Midbrain (tissue), 1 donor: ENCODE measurements at places on chromosomes 16 and 17.
A peak's percentile ranks its signal among the peaks of the same experiment; 100 is the strongest.

GRCh38 chr17:64124609-64125008, 5.3 kb downstream of the ERN1 start:
- no peak for DNase-seq

- DNase-seq: peak; percentile 84
Measured at GRCh38 chr17:48671697-48672171, 45.6 kb upstream of the HOXB9 start.

- DNase-seq: peak; percentile 32
Measured at GRCh38 chr16:81831722-81832126, 52.6 kb downstream of the PLCG2 start.

DNA sequence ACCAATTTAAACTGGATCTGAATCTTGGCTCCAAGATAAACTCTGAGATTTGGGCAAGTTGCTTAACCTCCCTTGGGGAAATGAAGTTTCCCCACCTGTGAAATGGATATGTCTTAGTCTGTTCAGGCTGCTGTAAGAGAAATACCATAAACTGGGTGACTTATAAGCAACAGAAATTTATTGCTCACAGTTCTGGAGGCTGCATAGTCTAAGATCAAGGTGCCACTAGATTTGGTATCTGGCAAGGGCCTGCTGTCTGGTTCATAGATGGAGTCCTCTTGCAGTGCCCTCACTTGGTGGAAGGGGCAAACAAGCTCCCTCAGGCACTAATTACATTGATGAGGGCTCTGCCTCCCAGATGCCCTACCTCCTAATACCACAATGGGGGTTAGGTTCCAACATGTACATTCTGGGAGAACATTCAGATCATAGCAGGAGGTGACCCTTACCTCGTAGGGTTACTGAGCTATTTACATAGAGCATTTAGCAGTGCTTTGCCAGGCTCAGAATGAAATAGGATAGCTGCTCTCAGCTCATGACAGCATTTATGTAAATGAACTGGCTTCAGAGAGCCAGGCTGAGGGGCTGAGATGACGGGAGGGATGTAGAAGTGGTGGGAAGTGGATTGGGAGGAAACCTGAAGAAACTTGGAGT, 83.9 kb downstream of the SPECC1 start:
- DNase-seq: no peak

DNA sequence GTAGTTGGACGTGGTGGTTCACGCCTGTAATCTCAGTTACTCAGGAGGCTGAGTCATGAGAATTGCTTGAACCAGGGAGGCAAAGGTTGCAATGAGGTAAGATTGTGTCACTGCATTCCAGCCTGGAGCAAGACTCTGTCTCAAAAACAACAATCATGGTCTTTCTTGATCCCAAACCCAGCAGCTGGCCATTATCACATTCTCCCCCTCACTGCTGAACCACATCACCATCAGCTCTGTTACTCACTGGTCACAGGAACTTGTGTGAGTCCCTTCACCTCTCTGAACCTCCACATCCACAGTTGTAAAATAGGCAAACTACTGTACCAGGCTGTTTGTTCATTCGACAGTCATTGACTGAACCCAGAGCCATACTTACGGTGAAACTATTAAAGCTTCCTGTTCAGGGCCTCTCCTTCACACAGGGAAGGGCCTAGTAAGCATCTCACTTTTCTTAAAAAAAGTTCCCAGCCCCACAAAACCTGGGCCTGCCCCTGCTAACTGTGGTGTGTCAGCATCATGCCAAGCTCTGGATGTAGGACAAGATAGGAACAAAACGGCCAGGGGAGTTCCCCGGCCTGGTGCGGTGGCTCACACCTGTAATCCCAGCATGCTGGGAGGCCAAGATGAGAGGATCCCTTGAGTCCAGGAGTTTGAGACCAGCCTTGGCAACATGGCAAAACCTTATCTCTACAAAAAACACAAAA, 104.7 kb downstream of the COPRS start:
- DNase-seq: no peak

- DNase-seq: no peak
Measured at GRCh38 chr16:55438281-55438680, 40.7 kb upstream of the MMP2 start.

GRCh38 chr17:74212209-74212912, 1.0 kb upstream of the TTYH2 start:
- peak; percentile 56 for DNase-seq

DNA sequence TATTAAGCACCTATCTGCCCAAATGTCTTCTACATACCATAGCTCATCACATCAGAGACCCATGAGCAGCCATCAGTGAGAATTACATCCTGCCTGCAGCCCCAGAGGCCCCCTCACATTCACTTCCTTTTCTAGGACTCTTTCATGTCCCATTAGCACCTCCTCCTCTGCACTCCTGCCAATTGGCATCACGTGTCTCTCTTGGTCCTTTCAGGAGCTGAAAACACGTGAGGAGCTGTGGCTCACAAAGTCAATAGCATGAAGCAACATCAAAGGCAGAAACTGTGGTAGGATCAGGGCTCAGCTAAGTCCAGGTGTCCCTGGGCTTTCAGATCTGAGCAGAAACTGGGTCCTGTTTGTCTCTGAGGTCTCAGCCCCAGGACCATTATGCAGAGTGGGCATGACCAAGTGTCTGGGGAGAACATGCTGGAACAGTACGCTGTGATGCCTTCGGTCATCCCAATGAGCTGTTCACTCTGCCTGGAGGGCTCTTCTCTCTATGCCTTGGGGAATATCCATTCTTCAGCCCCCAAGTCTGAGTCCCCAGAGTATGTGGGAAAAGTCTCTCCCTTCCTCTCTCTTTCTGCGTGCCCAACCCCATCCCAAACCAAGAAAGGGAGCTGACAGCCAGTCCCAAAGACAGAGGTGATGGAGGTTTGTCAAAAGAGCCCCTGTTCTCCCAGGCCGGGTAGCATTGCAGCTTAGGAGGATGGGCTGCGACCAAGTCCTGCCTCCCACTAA, 457.0 kb upstream of the CDH5 start:
- DNase-seq: no peak
